Anterior cingulate cortex (tissue), 58 donors: ENCODE measurements at places on chromosomes 7 and 10.

DNA sequence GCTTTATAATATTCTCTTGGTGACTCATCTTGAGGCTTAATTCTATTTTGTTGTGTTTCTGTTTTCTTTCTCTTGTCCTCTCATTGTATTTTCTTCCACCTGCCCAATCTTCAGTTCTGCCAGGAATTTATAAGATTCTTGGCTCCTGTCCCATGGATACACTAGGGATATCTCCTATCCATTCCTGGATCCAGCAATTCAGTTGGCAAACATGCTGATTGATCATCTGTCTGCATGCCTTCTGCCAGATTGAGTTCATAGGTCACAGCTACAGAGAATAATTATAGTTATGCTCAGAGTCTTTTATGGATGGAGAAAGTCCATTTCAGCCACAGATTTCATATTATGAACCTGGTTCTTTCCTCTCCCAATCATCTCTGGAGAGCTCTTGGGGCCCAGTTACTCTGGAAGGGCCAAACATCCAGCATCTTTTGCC lies 140.4 kb upstream of the MAGI2 start:
- no peak for DNase-seq

DNA sequence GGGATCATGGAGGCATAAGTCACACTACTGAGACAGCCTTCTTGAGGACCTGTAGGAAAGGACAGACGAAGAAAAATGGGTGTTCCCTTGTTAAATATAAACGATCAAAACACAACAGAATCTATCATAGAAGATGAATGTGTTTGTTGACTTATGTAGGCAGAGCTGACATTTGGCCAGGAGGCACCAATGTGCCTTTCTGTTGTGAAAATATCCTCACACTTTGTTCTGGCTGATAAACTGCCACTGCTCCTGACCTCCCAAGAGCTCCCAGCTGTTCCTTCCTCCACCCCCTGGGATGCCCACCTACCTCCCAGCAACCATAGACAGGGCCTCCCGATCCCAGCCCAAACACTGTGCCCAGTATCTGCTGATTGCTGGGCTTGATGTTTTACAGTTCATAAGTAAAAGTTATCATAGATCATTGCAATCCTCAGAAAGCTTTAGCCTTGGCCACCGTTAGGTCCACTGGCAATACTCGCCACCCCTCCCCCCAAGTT lies 116.6 kb downstream of the CTTNBP2 start:
- no peak for DNase-seq

DNA sequence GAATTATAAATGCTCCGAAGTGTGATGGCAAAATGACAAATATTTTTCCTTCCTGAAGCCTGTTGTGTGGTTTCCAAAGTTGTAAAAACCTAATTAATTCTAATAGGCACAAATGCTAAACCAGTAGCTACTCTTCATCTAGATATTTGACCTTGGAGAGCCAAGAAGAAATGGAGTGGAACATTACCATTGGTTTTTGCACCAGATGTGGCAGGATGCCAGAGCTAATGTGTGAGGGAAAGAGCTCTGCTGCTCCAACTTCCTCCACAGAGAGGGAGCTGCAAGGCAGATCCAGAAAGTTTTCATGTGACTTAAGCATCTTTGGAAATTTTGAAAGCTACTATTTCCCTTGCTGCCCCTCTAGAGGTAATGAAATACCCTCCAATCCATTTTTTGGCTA lies 65.1 kb upstream of the HPS1 start:
- DNase-seq, result no peak

GRCh38 chr10:129411772-129412171 lies 55.3 kb upstream of the MGMT start:
- no peak for DNase-seq

GRCh38 chr10:3760083-3760482 lies 24.9 kb downstream of the KLF6 start:
- DNase-seq, result no peak

- no peak for DNase-seq
These were observed 15.3 kb downstream of the MKLN1 start for GRCh38 chr7:131342864-131343442.

DNA sequence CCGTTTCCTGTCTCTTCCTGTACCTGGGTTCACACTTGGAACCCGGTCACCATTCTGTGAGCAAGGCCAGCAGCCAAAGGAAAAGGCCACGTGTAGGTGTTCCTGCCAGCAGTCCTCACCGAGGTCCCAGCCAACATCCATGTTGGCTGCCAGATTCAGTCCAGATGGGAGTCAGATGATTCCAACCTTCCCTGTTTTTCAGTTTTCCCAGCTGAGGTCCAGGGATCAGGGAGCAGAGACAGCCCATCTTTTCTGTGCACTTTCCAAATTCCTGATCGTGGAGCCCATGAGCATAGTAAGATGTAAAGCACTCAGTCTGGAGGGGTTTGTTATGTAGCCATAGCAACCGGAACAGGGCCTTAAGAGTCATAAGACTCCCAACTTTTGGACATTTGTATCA lies 3.9 kb upstream of the PVRIG start:
- peak; percentile 12 for DNase-seq

- peak; percentile 65 for DNase-seq
These were observed 754 bp upstream of the PHYHIPL start for GRCh38 chr10:59175538-59176240.

GRCh38 chr10:131784363-131785120 lies 116.3 kb upstream of the PPP2R2D start:
- DNase-seq, result no peak

DNA sequence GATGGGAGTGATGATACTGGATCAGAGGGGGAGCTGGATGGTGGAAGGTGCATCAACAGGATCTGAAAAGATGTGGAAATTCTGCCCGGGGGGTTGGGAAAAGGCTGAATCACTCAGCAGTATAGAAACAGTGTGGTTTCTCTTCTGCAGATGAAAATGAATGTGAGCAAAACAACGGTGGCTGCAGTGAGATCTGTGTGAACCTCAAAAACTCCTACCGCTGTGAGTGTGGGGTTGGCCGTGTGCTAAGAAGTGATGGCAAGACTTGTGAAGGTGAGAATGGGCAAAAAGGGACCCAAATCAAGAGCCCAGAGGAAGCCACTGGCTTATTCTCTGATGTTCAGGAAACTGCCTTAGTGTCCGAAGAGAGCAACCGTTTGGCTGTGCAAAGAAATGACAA lies 12.9 kb downstream of the OIT3 start:
- DNase-seq, result no peak

- peak; percentile 40 for DNase-seq
These were observed at the start of gene DLX5 for GRCh38 chr7:97024209-97025129. DLX5 (minus strand) TSS chr7:97024831; CDS start chr7:97024623, 208 bp downstream.
